Thoracic aorta (tissue), 2 donors: ENCODE measurements at places on chromosomes 3 and 15. TPM values are rescaled to one million over a fixed set of nuclear protein-coding genes. Genes with fewer than 3 reads are reported as not detected.

The MELTF gene
- total RNA-seq = 6.1 TPM

The C3orf80 gene
- total RNA-seq = 1.1 TPM

The SLC28A2 gene
- not detected for total RNA-seq

The TLR9 gene
- not detected for total RNA-seq

The OGG1 gene
- 23.0 TPM for total RNA-seq

The THAP10 gene
- 1.4 TPM for total RNA-seq

The THBS1 gene
- total RNA-seq = 868 TPM

The HYAL2 gene
- total RNA-seq = 86.5 TPM

The C3orf22 gene
- total RNA-seq = not detected

The PP2D1 gene
- not detected for total RNA-seq

GRCh38 chr3:1056744-1057143 lies 36.1 kb upstream of the CNTN6 start:
- no peaks in the 10 kb centered on the region for H3K36me3 ChIP-seq
- no peaks in the 10 kb centered on the region for H3K4me1 ChIP-seq
- H3K4me3 ChIP-seq = peak overlapping the region; percentile 35
- no peak for DNase-seq
- H3K27me3 ChIP-seq = no peaks in the 10 kb centered on the region
- no peak overlapping the region for H3K27ac ChIP-seq

GRCh38 chr15:101551696-101552591 lies 62.4 kb upstream of the PCSK6 start:
- DNase-seq = no peak
- no peaks in the 10 kb centered on the region for H3K27me3 ChIP-seq
- no peak overlapping the region for H3K27ac ChIP-seq
- H3K4me1 ChIP-seq = no peaks in the 10 kb centered on the region
- no peak overlapping the region for H3K4me3 ChIP-seq

DNA sequence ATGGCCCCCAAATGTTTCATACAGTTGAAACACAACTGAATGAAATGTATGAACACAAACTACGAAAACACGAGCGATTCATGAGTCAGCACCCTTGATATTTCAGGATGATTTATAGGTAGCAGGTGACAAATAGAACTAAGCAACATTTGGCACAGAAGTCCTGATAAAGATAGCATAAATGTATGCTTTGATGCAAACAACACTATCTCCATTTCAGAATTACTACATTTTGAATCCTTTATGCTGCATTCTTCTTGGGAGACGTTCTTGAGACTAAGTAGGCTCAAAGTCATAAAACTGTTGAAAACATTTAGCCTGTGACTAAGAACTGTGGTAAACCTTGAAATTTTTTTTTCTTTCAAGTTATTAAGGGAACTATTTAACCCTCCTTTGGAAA lies 200.3 kb upstream of the ICE2 start:
- H3K4me3 ChIP-seq = no peak overlapping the region
- no peak overlapping the region for H3K27ac ChIP-seq
- no peak for DNase-seq
- no peaks in the 10 kb centered on the region for H3K27me3 ChIP-seq

- H3K27me3 ChIP-seq = no peaks in the 10 kb centered on the region
- H3K4me3 ChIP-seq = no peak overlapping the region
- H3K27ac ChIP-seq = no peak overlapping the region
- no peaks in the 10 kb centered on the region for H3K4me1 ChIP-seq
These were observed 507.6 kb downstream of the NR2F2 start for GRCh38 chr15:96838081-96838480.

DNA sequence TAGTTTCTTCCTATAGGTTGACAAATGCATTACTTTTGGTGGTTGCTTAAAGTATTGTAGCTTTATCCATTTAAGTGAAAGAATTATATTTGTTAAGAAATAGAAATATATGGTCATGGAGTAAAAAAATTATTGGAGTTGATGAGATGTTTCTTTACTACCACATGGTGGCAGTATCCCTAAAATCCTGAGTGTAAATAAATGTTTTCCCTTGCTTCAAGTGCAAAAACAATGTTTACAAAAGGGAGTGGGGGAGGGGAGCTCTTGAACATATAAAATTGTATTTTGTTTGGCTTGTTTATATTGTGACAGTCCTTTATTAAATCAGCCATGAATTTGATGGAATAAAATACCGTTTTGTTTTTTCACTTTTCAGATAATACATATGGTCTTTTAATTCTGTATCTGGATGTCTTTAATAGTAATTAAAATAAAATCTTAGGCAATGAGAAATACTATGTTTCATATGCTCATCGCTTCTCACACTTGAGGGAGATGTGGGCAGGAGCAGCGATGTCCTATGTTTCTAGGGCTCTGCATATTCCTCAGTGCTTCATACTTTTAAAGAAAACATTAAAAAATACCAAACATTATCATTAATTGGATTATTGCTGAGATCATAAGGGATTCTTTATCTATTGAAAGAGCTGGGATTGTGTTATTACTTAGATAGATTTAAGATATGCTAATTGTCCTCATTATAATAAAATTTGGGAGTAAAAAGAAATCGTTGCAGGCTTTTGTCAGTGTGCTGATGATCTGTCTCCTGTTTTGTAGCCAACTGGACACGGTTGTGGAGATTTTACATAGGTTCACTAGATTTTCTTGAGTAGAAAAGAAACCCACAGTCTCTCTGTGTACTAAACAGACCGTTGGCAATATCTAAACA lies 349.7 kb downstream of the TUSC7 start:
- H3K27me3 ChIP-seq = no peaks in the 10 kb centered on the region
- H3K4me1 ChIP-seq = no peaks in the 10 kb centered on the region
- no peak overlapping the region for H3K27ac ChIP-seq
- H3K4me3 ChIP-seq = no peak overlapping the region
- no peaks in the 10 kb centered on the region for H3K36me3 ChIP-seq

DNA sequence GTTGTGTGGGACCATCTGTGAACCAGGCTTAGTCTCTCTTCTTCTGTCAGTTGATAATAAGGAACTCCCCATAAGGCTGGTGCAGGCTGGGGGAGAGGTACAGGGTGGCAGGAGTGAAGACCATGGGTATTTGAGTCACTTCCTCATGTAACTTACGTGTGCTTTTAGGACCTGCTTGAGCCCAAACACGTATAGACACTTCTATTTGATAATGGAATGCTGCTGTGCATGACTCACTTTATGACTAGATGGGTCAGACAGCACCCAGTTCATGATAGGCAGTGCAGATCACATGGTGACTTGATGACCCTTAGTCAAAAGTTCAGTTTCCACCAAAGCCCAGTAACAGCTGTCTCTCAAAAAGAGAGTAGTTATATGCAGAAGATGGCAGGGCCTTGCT lies 490.9 kb downstream of the ZBBX start:
- H3K27ac ChIP-seq = no peak overlapping the region
- H3K36me3 ChIP-seq = no peaks in the 10 kb centered on the region
- DNase-seq = no peak
- H3K4me1 ChIP-seq = no peaks in the 10 kb centered on the region
- no peak overlapping the region for H3K4me3 ChIP-seq

DNA sequence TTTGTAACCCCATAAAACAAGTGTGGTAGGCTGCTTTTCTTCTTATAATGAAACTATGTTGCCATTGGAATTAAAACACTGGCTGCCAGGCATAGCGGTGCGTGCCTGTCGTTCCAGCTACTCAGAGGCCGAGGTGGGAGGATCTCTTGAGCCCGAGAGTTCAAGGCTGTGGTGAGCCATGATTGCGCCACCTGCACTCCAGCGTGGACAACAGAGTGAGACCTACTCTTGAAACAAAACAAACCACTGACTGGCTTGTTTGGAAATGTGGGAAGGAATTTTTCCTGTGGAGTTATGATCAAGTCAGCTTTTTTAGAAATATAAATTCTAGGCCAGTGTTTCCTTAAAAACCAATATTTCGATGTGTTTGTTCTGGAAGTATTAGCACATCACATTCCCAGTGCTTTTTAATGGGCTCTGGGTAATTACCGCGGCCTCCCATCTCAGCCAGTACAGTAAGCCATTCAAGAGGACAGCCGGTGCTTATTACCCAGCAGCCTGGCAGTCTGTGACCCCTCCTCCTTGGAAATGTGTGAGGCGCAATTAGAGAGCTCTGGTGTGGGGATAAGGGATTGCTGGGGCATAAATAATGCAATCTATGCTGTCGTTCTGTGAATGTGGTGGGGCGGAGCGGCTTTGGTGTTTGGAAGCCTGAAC lies 58.3 kb upstream of the TRAK1 start:
- H3K4me3 ChIP-seq = peak overlapping the region; percentile 49
- peak; percentile 54 for DNase-seq
- peak overlapping the region; percentile 84 for H3K27ac ChIP-seq

DNA sequence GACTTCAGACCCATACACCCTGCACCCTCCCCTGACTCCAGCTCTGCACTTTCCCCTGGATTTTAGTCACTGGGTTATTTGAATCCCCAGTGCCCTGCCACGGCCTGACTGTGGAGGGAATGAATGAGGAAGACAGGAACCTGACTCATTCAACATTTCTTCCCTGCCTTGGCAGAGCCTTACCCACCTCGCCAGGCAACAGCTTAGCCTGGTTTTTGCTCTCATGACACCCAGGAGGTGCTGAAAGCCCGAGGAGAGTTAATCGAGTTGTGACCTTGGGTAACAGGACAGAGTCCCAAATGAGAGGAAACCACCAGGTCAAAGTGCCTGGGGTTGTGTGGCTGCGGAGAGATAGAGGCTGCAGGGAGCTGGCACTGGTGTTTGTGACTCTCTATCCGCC lies 128.3 kb downstream of the SMAD6 start:
- no peaks in the 10 kb centered on the region for H3K36me3 ChIP-seq
- no peaks in the 10 kb centered on the region for H3K27me3 ChIP-seq
- no peak for DNase-seq
- H3K4me1 ChIP-seq = no peaks in the 10 kb centered on the region
- no peak overlapping the region for H3K4me3 ChIP-seq

DNA sequence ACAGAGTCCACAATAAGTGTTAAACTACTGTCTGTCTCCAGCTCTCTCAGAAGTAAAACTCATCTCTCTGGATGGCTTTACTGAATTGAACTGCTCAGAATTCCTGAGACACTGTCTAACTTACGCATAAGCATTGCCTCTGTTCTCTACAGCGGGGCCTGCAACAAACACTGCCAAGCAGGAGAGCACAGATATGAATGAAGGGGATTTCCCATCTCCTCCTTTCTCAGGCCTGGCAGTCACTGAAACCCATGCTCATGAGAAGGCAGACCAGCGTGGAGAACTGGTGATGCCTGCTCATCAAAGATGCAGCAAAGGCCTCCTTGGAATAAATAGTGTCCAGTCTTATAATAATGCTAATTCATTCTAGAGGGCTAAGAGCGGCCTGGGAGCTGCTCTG lies 10.3 kb downstream of the RASGRP1 start:
- no peak overlapping the region for H3K4me3 ChIP-seq
- no peak overlapping the region for H3K27ac ChIP-seq
- DNase-seq = no peak

GRCh38 chr15:99486371-99487336 lies 79.1 kb upstream of the MEF2A start:
- no peaks in the 10 kb centered on the region for H3K27me3 ChIP-seq
- peak overlapping the region; percentile 70 for H3K4me3 ChIP-seq
- H3K27ac ChIP-seq = peak overlapping the region; percentile 15
- H3K4me1 ChIP-seq = peaks cover 14% of the 10 kb centered on the region
- DNase-seq = peak; percentile 65
- no peaks in the 10 kb centered on the region for H3K36me3 ChIP-seq

DNA sequence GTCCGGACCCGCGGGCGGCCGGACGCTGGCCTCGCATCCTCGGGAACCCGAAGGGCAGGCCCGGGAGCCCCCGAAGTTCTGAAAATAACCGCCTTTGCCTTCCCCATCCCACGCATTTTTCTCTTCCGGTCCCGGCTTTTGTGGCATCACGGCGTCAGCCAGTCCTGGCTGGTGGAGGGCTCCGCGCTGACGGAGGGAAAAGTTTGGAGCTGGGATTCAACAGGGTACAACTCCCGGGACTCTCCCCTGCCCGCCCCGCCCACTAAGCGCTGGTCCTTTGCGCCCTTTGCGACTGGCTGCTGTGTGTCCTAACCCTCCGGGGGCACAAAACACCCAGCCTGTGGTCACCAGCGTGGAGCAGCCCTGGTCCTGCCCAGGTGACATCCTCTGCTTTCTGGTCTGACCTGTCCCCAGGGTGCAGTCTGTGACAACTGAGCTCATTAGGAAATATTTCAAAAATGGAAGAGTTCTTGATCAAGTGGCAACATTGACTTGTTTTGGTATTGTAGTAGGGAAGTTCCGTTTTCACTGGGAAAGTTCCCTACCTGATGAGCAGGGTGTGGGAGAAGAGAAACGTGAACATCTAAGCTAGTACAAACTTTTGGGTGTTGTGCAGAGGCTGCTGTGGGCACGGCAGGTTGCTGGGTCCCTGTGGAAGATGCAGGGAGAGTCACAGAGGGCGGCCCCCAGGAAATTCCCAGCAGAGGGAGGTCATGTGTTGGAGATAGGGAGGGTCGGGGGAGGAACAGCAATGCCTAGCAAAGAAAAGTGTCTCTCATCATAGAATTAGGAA lies 775 bp downstream of the ARNT2 start:
- no peak for DNase-seq
- no peaks in the 10 kb centered on the region for H3K36me3 ChIP-seq
- peak overlapping the region; percentile 76 for H3K4me3 ChIP-seq
- peak overlapping the region; percentile 4 for H3K27ac ChIP-seq

- no peaks in the 10 kb centered on the region for H3K27me3 ChIP-seq
- H3K4me1 ChIP-seq = no peaks in the 10 kb centered on the region
- no peaks in the 10 kb centered on the region for H3K36me3 ChIP-seq
- DNase-seq = no peak
- H3K27ac ChIP-seq = no peak overlapping the region
These were observed 284.2 kb downstream of the C3orf38 start for GRCh38 chr3:88434001-88434400.

- H3K4me1 ChIP-seq = peaks cover 12% of the 10 kb centered on the region
- H3K27ac ChIP-seq = peak overlapping the region; percentile 76
- DNase-seq = peak; percentile 53
- H3K36me3 ChIP-seq = no peaks in the 10 kb centered on the region
- no peaks in the 10 kb centered on the region for H3K27me3 ChIP-seq
These were observed 115.1 kb downstream of the LIPC start for GRCh38 chr15:58546635-58547627.

DNA sequence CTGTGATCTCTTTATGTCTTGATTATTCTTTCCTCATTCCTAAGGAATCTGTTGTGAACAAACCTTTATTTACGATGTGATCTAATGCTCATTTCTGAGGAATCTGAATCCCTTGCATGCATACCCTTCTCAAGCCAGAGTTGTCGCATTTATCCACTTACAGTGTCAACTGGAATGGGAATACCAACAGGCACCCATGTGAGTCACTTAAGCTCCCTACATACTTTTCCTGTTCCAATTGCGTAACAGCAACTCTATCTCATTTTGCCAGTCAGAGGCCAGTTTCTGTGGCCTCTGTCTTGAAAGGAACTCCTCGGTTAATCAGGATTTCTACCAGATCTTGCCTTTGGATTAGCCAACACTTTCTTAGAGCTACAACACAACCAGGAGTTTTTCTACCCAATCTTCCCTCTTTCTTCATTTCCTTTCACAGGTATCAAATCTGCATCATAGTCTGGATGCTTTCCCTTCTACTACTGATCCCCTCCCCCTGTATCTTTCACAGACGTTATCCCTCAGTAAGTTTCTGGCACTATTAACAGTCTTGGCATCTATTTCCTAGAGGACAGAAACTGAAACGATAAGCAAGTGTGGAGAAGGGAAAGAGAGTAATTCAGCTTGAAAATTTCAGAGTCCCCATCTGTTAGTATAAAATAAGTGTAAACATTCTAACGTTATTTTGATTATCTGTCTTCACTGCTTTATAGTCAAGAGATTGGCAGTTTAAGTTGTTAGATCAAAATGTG lies 66.8 kb upstream of the BCHE start:
- H3K4me3 ChIP-seq = no peak overlapping the region
- H3K4me1 ChIP-seq = no peaks in the 10 kb centered on the region
- no peak overlapping the region for H3K27ac ChIP-seq
- no peaks in the 10 kb centered on the region for H3K36me3 ChIP-seq
- no peaks in the 10 kb centered on the region for H3K27me3 ChIP-seq

- H3K4me1 ChIP-seq = no peaks in the 10 kb centered on the region
- H3K27me3 ChIP-seq = no peaks in the 10 kb centered on the region
- no peak overlapping the region for H3K27ac ChIP-seq
- H3K4me3 ChIP-seq = no peak overlapping the region
- DNase-seq = no peak
These were observed 408.9 kb upstream of the CBLB start for GRCh38 chr3:106277731-106278130.
